ENCODE measurements at places on chromosomes 6 and 20.

GRCh38 chr6:136822046-136822375, 381 bp upstream of the PEX7 start:
- peak; percentile 51 for DNase-seq

DNA sequence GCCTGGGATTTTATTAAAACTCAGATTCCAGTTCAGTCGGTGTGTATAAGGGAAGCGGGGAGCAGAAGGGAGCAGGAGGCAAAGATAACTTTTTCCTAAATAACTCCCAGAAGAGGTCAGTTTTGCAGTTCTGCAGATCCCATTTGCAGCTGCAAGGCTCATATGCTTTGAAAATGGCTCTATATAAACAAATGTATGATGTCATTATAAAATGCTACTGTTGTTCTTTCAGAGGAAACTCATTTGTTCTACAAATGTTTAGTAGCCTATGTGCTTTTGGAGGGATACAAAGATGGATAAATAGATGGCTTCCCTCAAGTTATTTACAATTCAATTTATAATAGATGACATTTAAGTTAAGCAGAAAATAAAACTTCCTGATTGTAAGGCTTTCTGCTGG, 29.2 kb upstream of the DSP start:
- DNase-seq: peak; percentile 34

- no peak for DNase-seq
These were observed 2.7 kb downstream of the EFCAB8 start for GRCh38 chr20:32861446-32861845.

- DNase-seq: no peak
These were observed 3.4 kb downstream of the OXT start for GRCh38 chr20:3074812-3075211.

- no peak for DNase-seq
These were observed 55.5 kb upstream of the SLCO4A1 start for GRCh38 chr20:62586799-62587198.

- DNase-seq: no peak
These were observed 117.5 kb downstream of the RIN2 start for GRCh38 chr20:19875376-19876221.

GRCh38 chr20:51651921-51652549, 109.5 kb upstream of the NFATC2 start:
- DNase-seq: no peak

DNA sequence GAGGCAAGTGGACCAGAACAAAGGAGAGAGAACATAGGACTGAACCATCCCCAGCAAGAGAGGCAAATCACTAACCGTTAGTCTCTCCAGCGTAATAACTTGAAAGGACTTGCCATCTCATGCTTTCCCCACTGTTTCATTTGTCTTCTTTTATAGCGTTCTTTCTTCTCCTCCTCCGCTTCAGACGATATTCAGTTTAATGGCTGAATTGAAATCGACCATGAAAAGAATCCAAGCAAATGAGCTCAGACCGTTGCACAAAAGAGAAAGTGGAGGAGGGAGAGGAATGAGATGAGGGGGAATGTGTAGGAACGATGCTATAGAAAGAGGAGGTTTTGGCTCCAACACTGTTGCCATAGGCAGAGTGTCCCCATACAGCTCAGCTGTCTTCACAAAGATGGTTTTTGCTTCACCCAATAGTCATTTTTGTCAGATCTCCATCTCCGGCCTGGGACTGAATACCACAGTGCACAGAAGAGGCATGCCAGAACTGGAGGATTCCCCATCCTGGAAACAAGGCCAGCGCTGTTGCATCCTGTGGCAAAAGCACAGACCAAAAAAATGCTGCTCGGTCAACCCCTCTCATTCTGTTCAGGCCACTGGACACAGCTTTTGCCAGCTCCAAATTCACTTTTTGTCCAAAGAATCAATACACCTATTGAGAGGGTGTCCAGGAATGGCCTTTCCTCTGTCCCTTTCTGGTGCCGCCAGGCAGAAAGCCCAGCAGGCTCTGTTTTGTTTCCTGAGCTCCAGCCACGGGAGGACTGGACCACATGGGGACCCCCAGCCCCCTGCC, 176.1 kb downstream of the ID4 start:
- no peak for DNase-seq

GRCh38 chr6:106858653-106859092, 115.9 kb downstream of the CD24 start:
- DNase-seq: peak; percentile 28

GRCh38 chr6:107439406-107439805, 20.0 kb downstream of the PDSS2 start:
- no peak for DNase-seq

DNA sequence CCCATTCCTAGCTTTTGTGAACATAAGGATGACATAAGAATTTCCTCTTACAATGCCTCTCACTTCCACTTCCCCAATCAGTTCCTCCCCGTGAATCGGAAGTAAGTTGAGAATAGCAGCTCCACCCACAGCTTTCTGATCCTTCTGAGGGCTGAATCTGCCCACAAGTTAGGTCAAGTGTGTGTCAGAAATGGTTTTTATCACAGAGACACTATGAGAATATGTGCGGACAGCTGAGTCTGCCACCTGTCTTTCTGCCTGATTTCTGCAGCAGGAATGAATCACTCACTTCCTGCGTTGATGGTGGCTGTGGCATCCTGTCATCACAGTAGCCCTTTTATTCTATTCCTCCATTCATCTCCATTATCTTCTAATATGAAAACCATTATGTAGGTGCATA, 70.2 kb downstream of the RIN2 start:
- peak; percentile 79 for DNase-seq

GRCh38 chr6:87832025-87832825, 130.2 kb upstream of the AKIRIN2 start:
- DNase-seq: peak; percentile 57

GRCh38 chr6:34236131-34236442, 586 bp upstream of the HMGA1 start:
- DNase-seq: peak; percentile 77

DNA sequence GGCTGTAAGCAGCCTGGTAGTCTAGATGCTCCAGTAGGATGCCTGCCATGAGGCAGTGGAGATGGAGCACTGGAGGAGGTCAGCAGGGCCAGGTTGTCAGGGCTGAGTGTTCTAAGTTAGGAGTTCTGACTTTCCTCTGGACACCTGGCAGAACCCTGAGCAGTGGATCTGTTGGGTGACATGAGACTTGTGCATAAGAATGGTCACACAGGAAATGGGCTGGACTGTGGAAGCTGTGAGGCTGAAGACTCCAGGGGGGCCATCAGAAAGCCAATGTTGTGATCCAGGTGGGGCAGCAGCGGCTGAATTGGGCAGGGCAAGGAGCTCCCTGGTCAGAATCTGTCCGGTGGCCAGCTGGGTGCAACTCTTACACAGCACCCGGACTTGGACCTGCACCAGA, 23.9 kb upstream of the C20orf203 start:
- DNase-seq: no peak

- DNase-seq: peak; percentile 88
These were observed 11.8 kb upstream of the GSTA1 start for GRCh38 chr6:52815167-52816092.

DNA sequence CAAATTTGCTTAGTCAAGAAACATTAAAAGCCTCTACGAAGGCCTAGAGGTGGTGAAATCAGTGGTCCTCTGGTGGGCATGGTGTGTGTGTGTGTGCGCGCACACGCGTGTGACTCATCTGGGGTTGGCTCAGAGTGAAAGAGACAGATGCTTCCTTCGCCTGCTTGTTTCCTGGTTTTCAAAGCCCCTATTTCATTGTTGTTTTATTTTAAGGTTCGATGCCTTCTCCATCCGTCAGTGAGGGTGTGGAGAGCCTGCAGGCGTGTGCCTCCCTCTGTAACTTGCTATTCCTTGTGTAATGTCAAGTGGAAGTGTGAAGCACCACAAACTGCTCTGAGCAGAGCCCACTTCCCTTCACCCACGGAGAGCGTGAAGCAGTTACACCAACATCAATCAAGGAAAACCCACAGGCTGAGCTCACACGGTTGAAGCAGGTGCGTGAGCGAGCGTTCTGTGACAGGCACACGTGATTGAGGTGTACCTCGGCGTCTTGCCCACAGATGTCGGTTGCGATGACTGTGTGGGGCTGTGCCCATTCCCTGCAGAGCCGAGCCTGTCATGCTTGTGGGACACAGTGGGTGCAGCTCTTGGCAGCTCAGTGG, 233.9 kb downstream of the PRL start:
- no peak for DNase-seq

- no peak for DNase-seq
These were observed 203.4 kb downstream of the PTPRT start for GRCh38 chr20:42986143-42986773.

DNA sequence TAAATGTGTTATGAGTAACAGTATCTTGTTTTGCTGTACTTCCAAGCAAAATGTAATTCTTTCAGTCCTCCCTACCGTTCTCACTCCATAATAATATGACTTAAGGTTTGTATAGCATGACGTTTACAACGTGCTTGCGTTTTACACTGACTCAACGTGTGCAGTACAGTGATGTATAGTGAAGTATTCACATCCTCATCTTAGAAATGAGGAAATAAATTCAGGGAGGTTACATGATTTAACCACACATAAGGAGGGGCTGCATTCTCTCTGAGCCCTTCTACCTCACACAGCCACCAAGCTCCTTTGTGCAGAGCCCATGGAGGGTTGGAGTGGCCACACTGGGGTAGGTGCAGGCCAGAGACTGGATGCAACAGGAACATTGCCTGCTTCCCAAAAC, 164.5 kb downstream of the MTHFD1L start:
- no peak for DNase-seq

GRCh38 chr6:101110814-101111213, 229.7 kb upstream of the ASCC3 start:
- DNase-seq: peak; percentile 2

- DNase-seq: peak; percentile 5
These were observed 94.5 kb downstream of the SIM1 start for GRCh38 chr6:100370265-100370664.

- no peak for DNase-seq
These were observed 88.3 kb downstream of the IYD start for GRCh38 chr6:150456902-150457643.

GRCh38 chr6:2852514-2852855, 10.8 kb upstream of the SERPINB1 start:
- DNase-seq: no peak

DNA sequence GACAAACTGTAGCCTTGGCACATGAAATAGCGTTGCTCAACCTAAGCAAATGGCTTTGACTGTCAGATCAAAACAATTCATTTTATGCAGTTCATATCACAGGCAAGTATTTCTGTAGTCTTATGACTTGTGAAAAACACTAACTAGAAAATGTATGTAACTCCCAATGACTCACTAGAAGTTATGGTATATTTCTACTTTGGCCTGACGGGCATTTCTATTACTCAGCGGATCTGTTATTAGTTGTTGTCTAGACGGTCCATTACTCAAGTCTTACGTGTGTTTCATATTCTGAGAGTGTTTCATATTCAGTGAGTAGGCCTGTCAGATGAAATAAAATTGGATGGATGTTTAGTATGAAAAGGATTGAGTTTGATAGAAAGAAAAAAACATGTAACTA, 880.9 kb downstream of the PRIM2 start:
- DNase-seq: no peak

DNA sequence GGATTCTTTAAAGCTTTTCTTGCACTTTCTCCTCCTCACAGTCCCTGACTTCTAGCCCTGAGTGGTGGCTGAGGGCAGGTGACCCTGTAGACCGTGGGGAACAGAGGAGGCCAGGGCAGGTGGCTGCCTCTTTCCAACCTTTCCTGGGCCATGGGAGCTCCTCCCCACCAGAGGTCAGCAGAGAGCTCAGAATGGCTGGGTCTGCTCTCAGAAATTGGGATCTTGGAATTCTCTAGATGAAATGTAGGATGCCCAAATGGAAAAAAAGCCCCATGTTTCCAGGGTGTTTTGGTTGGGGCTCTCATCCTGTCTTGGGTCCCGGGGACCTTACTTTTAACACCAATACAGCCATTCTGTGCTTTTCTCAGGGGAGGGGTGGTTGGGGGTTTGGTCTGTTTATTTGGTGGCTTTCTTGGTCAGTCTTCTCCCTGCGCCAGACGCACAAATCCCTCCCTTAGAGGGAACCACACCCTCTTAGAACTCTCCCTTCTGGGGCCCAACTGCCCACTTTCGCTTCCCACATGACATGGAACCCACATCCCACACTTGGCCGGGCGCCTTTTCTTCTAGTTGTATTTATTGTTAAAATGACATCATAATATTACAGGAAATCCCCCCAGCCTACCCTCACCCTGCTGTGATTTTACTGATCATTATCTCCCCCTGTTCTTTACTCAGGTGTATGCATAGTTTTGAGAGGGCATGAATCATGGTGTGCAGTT, 17.9 kb downstream of the GNAS start:
- DNase-seq: peak; percentile 70

GRCh38 chr20:36216314-36217025, 19.8 kb upstream of the AAR2 start:
- no peak for DNase-seq

DNA sequence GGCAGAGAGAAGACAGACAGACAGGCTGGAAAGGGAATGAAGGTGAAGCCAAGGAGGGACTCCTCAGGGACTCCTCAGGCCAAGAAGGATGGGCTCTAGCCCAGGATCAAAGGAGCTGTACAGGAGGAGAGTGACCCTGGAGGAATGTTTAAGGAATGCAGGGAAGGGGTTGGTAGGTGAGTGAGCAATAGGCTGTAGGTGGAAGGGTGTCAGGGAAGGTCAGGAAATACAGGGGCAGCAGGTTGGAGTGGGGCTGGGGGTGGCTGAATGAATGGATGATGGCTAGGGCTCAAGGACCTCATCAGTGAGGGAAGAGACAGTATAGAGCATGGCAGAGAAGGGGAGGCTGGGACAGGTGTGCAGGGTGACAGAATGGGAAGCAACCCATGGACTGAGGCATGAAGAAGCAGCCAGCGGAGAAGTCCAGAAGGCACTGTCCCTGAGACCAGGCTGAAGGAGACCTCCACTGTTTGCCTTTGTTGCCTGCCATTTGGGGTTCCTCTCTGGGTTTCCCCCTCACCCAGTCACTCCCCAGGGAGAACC, 13.2 kb downstream of the SYNGAP1 start:
- DNase-seq: no peak

DNA sequence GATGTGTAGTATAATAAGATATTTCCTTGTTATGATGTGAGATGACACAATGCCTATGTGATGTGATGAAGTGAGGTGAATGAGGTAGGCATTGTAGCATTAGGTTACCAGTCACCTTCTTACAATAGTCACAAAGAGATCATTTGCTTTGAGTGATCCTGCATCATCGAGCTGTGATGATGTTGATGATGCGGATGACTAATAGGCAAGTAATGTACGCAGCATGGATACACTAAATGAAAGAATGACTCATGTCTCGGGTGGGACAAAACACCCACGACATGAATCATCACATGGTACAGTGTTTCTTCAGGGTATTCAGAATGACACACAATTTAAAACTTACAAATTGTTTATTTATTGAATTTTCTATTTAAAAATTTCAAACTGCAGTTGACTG, 806.3 kb upstream of the GJE1 start:
- peak; percentile 96 for DNase-seq

Data from DMS53 (cell line).